ENCODE measurements at places on chromosomes 11 and 22.

- peak; percentile 43 for DNase-seq
Measured at GRCh38 chr22:37566329-37566837, 6.1 kb downstream of the CDC42EP1 start.

GRCh38 chr11:41225856-41226633, 233.4 kb downstream of the LRRC4C start:
- DNase-seq, result no peak

- no peak for DNase-seq
Measured at GRCh38 chr11:70153133-70153727, 49.9 kb upstream of the FADD start.

DNA sequence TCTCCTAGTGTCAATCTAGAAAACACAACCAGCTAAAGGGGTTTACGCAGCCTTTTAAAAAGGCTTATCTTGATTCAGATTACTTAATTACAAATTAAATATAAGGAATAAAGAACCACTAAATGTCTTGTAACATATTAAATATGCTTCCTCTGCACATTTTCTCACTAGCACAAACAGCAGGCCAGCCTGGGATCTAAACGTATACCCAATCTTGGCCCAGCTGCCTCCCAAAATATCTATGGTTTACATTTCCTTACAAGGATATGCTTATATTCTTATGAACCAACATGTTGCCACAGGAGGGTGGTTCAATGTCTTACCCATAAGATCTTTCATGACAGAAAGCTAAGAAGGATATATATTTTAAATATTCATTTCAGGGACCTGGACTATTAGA, 7.7 kb downstream of the LGR4 start:
- no peak for DNase-seq

- no peak for DNase-seq
Measured at GRCh38 chr11:118929501-118930093, 3.9 kb upstream of the BCL9L start.

- no peak for DNase-seq
Measured at GRCh38 chr11:35751664-35752061, 89.1 kb downstream of the TRIM44 start.

- no peak for DNase-seq
Measured at GRCh38 chr11:117002639-117003299, 95.5 kb downstream of the SIK3 start.

- DNase-seq, result no peak
Measured at GRCh38 chr11:24870048-24870447, 373.2 kb downstream of the LUZP2 start.

DNA sequence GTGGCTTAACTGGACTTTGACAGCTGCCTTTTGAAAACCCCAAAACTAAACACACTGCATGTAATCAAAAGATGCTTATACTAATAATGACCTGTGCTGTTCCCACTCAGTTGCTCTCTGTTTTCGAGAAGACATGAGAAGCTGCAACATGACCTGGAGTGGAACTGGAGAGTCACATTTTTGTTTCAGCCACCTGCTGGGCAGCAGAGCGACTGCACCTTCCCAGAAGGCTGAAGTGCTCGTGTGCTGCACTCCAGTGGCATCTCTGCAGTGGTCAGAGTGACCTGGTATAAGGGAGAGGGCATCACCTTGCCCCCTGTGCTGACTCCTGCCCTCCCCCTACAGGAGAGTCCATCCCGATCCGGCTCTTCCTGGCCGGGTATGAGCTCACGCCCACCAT, 8.6 kb downstream of the THYN1 start:
- no peak for DNase-seq

DNA sequence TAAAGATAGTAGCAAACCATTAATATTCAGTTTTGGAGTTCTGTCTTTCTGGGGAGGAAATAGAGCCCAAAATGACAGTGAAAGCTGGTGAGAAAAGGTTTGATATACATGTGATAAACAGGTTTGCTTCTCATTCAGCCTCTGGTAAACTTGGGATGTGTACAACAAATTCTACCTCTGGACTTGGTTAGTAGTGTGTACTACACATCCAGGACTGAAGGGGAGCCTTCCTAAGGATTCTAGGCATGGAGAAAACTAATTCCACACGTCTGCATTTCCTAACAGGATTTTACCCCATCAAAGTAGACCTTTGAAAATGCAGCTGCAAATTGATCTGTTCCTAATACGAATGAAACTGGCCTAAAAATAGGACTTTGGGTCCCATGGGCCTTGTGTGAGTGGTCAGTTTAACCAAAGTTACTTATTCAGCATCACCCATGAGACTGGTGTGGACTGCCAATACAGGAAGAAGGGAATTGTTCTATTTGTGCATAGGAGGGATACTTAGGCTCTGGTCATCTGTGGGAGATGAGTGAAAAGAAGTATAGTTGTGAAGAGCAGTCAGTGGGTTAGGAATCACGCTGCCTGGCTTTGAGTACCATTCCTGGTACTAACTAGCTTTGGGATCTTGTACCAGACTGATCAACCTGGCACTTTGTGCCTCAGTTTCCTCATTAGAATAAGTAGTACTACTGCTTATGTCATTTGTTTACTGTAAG, 74.2 kb downstream of the YAP1 start:
- no peak for DNase-seq

- no peak for DNase-seq
Measured at GRCh38 chr22:36663561-36663960, 40.0 kb downstream of the CACNG2 start.

GRCh38 chr22:20438678-20439492, 1.3 kb upstream of the SCARF2 start:
- DNase-seq, result no peak

DNA sequence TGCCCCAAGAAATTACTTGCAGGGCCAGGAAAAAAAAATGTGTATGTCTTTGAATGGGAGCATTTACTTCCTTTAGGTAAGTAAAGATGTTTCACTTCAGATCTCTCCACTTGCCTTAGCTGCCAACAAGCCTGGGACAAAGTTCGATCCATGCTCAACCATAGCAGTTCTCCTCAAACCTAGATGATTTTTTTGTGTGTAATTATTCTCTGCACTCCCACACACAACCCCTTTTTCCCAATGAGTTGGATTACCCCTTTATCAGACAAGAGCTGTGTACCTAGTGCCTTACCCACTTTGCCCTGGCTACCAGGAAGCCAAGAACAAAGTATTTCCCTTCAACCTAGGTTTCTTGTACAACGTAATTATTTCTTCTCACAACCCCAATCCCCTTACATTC, 35.6 kb downstream of the TPBGL start:
- no peak for DNase-seq

- DNase-seq, result no peak
Measured at GRCh38 chr22:29883775-29884097, 762 bp downstream of the MTMR3 start.

GRCh38 chr11:117999354-117999993, 13.3 kb downstream of the IL10RA start:
- DNase-seq, result no peak

DNA sequence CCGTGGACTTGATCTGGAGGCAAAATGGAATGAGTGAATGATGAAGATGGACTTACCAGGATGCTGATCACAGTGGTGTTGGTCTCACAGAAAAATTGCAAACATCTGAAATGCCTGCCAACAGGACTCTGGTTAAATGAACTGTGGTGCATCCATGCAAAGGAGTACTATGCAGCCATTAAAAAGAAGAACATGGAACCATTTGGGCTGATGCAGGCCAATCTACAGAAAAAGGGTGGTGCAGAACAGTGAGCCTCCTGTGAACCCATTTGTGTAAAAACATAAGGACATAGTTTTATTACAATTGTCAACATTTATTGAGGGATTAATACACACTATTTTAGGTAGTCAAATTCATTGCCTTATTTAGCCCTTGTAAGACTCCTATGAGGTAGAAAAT, 111.9 kb downstream of the MN1 start:
- no peak for DNase-seq

DNA sequence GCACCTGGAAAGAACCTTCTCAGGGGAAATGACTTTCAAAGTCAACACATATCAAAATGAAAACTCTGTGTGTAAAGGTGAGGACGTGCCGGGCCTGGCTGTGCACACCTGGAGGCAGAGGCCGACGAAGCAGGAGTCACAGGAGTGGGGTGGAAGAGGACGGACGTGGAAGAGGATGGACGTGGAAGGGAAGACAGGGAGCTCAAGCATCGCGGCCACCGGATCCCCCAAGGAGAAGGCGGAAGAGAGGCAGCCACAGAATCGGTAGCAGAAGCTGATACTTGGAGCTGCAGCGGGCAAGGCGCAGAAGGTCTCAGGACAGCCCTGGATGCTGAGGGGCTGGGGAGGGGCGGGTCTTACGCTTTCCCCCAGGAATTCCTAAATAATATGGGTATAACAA, 519.8 kb downstream of the BRD1 start:
- no peak for DNase-seq

- no peak for DNase-seq
Measured at GRCh38 chr11:58775066-58775708, 43.4 kb upstream of the GLYAT start.

- no peak for DNase-seq
Measured at GRCh38 chr11:13143486-13144297, 133.9 kb upstream of the BMAL1 start.

- no peak for DNase-seq
Measured at GRCh38 chr22:21106000-21106399, 60.3 kb downstream of the LRRC74B start.

- no peak for DNase-seq
Measured at GRCh38 chr11:26287067-26287518, 44.8 kb upstream of the ANO3 start.

DNA sequence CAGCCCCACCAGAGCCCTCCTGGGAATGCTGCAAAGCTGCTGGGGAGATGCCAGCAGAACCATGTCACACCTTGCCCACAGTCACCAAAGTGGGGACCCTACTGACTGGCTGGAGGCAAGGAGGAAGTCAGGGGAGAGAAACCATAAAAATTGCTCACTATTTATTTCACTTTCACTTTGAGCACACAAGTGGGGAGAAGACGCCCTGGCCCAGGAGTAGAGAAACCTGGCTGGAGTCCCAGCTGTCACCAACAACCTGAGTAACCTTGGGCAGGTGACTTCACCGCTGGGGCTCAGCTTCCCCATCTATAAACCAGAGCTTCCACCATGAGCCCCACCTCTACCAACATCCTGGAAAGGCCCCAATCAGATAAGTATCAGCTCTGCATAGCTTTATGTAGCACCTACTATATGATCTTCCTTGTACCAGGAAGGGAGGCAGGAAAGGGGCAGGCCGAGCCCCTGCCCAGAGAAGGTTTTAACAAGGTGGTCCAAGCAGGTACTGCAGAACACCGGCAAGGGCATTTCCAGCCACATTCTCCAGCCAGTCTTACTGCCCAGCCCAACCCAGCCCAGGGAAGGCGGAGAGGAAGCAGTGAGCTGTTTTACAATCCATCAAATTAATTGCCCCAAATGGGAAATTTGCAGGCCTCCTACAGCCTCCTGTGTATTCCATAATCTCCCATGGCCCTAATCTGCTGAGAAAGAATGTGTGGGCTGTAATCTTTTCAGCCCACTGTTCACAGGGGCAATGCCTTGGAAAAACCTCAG, 27.6 kb downstream of the PLEKHA7 start:
- peak; percentile 30 for DNase-seq

GRCh38 chr22:20563466-20563906, 56.1 kb downstream of the MED15 start:
- DNase-seq, result no peak

DNA sequence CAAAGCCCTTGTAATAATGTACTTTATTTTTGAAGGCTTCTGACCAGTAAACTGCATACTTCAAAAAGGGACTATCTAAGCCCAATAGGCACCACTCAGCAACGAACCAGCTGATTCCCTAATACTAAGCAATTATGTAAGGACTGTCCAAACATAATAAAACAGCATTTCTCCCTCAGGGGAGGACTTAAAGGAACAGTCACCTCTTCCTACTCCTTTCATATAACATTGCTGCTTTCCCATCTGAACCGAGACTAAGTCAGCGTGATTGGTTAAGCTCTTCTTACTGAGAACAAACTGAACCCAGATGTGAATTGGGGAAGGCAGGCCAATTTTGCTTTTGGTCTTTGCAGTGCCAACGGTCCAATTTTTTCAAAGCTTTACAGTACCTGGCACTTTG, 420.0 kb downstream of the METTL15 start:
- no peak for DNase-seq

- DNase-seq, result no peak
Measured at GRCh38 chr11:34558673-34559072, 45.1 kb upstream of the ELF5 start.

GRCh38 chr22:29780220-29780619, 13.1 kb downstream of the UQCR10 start:
- DNase-seq, result no peak

GRCh38 chr11:105226091-105226490, 86.5 kb upstream of the CARD18 start:
- DNase-seq, result no peak

GRCh38 chr11:46271875-46272815, 5.3 kb upstream of the CREB3L1 start:
- DNase-seq, result no peak

- DNase-seq, result no peak
Measured at GRCh38 chr11:70399681-70400112, 1.4 kb downstream of the CTTN start.

- no peak for DNase-seq
Measured at GRCh38 chr11:36155770-36156160, 133.5 kb downstream of the COMMD9 start.

GRCh38 chr11:77705195-77705875, 67.7 kb upstream of the CLNS1A start:
- DNase-seq, result no peak

- DNase-seq, result no peak
Measured at GRCh38 chr11:128726458-128727139, 32.7 kb downstream of the FLI1 start.

- DNase-seq, result peak; percentile 9
Measured at GRCh38 chr11:112085822-112086421, 634 bp downstream of the TIMM8B start.

DNA sequence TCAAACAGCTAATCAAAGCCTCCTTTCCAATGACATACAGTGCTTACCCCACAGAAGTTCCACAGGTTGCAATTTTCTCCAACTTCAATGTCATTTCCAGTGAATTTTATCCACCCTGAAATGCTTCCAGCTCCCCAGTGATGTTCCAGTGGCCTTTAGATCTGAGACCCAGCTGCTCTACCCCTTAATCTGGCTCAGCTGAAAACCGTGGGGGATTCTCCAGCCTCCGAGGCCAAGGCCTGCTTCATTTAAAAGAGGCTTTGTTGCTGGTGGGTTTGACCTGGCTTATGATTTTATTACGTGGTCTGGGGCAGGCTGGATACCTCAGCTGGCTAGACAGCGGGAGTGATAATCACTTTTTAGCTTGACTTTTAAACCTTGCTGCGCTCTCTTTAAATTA, 10.9 kb downstream of the HEPHL1 start:
- DNase-seq, result no peak

DNA sequence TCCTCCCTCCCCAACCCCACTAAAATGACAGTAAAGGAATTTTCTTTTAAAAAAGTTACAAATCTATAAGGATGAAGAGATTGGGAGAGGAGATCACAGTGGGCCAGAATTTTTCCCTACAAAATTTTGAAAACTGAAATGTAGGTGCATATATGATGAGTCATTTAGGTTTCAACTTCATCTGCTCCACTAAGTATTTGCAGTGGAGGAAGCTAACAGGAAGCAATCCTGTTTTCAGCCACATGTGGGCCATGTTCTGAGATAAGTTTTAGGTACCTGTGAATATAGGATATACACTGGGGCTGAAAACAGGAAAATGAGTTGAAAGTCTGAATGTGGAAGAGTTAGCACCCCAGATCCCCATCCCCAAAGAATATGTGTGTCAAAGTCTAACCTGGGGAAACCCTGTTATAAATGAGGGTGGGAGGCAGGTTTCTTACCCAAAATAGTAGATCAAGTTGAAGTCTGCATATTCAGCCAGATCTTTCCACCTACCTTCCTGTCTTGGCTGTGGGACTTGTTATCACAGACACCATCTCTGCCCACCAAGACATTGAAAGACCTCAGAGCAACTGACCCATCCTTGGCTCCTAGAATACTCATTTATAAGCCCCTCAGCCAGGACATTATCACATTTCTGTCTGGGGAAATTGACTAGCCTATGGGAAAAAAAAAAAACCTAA, 87.3 kb downstream of the PACS1 start:
- no peak for DNase-seq

Data from activated gamma-delta T cell treated with anti-CD3 and anti-CD28 coated beads, Interleukin-2, amount 50 U/mL, for 16 hours (primary cell).